ENCODE measurements at places on chromosomes 1 and 21.

DNA sequence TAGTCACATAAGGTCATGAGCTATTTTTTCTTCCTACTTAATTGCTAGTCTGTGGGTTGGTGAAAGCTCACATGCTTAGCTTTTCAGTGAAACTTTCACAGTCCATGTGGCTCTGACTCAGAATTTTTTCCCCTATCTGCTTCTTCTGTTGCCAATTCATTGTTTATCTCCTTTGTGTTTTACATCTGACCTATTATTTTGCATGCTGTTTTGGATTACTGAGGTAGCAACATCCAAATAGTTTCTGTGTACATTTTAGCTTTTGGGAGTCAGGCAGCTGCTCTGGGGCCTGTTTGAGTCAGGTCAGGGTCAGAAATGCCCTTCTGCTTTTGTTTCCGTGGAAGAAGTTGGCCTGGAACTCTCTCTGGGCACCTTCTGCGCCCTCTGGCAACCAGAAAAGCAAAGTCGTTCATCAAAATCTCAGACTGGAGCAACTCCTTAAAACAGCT is 40.0 kb downstream of the ROR1 start:
- no peak for DNase-seq

DNA sequence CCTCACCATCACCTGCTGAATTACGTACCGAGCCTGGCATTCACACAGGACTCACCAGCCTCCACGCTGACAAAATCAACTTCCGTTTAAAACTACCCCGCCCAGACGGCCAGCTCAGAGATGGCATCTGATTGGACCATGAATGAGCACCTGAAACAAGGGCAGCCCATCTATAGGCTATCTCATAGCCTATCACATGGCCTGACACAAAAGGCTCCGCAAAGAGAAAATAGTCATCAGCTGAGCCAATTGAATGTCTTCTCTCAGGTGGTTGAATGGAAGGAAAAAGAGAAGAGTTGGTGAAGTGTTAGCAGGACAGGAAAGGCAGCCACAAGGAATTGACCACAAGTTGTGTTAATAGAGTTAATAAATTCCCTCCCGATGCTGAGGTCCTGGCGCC is 50.6 kb upstream of the ZC3H12A start:
- DNase-seq = no peak

GRCh38 chr1:15224974-15225373 is 22.0 kb upstream of the FHAD1 start:
- DNase-seq = no peak

GRCh38 chr1:183548116-183548515 is 42.1 kb downstream of the NCF2 start:
- DNase-seq = no peak

GRCh38 chr1:76833856-76834255 is 33.4 kb upstream of the ST6GALNAC5 start:
- no peak for DNase-seq

DNA sequence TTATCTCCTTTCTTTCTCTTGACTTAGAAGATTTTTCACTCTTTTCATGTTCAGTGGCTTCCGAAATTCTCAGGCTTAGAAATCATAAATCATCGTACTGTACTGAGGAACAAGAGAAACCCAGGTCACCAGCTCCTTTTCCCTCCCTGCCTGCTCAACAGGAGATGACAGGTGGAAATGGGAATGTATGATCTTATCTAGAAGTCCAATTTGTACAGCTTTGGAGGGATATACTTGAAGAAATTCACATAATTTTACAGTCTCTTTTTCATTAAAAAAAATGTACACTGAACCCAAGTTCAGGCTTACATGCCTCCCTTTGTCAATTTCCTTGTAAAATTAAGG is 11.7 kb downstream of the EVA1C start:
- DNase-seq = no peak
